ENCODE measurements at places on chromosomes 2 and 18.
A peak's percentile ranks its signal among the peaks of the same experiment; 100 is the strongest.

DNA sequence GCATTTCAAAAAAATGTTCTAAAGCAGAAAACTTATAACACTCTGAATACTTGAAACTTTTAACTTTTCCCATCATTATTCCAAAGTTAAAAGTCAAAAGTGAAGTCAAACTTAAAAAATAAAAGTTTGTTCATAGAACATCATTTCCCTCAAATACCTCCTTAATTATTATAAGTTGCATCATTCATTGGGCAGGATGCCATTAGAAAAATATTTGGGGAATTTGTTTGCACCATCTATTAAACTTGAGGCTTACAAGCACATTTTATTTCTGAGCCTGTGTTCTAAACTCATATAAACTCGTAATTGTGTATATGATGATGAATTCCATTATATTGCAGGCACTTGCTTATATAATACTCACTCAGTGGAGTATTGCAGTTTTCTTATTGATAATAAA, 588.0 kb upstream of the NRXN1 start:
- DNase-seq: no peak

DNA sequence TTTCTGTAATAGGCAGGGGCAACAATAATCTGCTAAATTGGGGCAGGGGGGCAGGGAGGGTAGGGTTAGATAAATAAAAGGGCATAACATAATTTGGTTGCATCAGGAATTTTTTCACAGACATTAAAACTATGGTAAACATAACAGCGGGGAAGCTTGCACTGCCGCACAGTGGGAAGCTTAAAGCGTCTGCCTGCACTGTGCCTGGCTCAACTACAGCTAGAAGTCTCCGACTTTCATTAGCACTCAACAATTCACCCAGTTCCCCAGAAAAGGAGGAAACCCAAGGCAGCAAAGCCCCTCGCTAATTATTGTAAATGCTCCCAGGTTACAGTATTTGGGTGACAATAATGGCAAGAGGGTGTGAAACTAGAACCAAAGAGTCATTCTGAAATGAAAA, 562.9 kb downstream of the ARHGAP15 start:
- DNase-seq: no peak

DNA sequence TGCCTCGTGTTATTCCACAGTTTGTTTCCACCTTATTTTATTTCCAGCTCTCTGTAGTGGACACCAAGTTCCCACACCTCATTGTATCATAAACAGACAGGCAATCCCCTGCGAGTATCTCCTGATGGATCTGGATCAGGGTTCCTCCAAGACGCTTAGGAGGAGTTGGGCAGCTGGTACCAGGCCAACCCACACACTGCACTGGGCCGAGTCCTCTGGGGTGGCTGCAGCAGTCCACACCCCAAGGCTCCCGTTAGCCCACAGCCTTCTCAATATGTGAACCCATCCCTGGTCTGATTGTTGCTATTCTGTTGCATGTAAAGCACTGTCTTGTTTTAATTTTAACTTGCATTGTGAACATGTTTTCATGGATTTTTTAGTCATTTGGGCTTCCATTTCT, 178.8 kb upstream of the RAB6C start:
- no peak for DNase-seq

DNA sequence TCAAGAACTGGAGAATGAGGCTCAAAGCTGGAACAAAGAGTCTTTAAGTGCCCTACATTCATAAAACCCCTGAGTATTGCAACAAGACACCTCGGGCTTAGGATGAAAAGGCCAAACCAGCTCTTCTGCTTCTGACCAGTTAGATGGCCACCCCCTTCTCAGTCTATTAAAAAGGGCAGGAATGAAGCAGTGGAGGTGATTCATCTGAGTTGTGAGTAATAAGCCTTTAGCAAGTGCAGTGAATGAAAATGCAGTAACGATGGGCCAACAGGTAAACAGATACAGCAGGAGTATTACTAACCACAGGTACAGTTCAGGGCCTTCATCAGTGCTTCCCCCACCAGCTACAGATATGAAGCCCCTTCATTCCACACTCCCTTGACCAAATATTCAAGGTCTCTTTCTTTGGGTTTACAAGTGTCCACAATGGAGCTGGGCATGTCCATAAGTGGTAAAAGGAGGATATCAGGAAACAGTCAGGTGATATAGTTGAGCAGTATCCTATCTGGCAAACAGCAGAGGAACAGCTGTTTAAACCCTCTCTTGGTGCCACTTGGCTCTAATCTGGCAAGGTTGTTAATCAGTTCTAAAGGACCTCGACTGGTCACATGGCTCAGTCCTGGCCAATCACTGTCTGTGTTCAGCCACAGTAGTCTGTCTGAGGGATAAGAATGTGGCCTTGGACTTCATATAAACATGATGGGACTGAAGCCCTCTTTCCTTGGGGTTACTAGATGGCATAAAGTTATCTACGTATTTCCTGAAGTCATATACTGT, 17.8 kb downstream of the SERPINB13 start:
- DNase-seq: no peak

GRCh38 chr2:53422979-53423378, 344.6 kb upstream of the CHAC2 start:
- no peak for DNase-seq

DNA sequence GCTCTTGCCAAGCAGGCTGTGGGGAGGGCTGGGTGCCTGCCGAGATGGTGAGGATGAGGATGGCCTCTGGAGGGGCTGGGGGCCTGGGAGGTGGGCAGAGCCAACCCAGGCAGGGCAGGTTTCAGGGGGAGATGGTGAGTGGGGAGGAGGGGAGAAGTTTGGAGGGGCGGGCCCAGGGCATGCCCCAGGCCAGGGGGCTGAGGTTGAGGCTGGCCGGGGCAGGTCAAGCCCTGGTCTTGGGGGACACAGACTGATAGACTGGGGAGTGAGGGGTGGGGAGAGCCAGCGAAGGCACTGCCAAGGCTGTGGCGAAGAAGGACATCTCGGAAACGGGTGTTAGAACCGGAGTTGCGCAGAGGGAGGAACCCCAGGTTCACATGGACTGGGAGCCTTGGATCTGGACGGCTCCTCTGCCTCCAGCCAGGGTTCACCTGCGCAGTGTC, 12.6 kb downstream of the CAPN10 start:
- no peak for DNase-seq

DNA sequence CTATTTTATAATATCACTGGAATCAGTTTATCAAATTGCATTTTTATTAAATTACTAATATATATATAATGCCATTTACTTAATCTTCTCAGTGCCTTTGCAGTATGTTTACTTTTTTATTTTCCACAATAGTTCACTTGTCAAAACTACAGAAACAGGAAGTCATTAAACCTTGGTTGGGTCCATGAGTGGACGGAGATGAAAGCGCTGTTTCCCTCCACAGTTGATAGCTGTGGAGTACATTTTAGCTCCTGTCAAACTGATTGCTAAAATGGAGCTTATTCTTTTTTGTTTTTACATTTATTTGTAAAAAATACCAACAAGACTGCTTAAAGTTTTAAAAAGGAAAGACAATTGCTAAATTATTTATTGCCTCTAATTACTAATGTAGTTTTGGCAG, 19.2 kb downstream of the MFF start:
- DNase-seq: no peak

- DNase-seq: peak; percentile 65
Measured at GRCh38 chr2:25252291-25253152, 84.1 kb upstream of the POMC start.

- DNase-seq: no peak
Measured at GRCh38 chr2:226121046-226121738, 678.4 kb downstream of the IRS1 start.

- DNase-seq: no peak
Measured at GRCh38 chr2:180730976-180731375, 249.4 kb upstream of the UBE2E3 start.

GRCh38 chr2:35741556-35741955, 614.0 kb upstream of the CRIM1 start:
- no peak for DNase-seq

- DNase-seq: no peak
Measured at GRCh38 chr2:236739663-236740062, 170.0 kb downstream of the ACKR3 start.

DNA sequence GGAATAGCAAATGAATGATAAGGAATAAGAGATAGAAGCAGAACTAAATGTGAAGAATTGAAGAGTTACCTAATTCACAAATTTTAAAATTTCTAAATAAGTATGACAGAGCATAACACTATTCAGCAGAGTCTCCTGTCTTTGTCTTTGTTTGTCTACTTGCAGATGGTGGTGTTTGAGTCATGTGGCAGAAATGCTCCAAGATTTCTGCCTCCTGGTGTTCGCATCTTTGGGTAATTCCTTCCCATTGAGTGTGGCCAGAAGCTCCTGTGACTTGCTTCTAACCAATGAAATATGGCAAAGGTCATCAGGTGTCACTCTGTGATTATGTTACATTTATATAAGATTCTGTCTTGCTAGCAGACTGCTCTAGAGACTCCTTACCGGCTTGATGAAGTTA, 45.6 kb upstream of the GALNT3 start:
- DNase-seq: no peak

GRCh38 chr2:128169497-128169896, 78.5 kb downstream of the UGGT1 start:
- no peak for DNase-seq

DNA sequence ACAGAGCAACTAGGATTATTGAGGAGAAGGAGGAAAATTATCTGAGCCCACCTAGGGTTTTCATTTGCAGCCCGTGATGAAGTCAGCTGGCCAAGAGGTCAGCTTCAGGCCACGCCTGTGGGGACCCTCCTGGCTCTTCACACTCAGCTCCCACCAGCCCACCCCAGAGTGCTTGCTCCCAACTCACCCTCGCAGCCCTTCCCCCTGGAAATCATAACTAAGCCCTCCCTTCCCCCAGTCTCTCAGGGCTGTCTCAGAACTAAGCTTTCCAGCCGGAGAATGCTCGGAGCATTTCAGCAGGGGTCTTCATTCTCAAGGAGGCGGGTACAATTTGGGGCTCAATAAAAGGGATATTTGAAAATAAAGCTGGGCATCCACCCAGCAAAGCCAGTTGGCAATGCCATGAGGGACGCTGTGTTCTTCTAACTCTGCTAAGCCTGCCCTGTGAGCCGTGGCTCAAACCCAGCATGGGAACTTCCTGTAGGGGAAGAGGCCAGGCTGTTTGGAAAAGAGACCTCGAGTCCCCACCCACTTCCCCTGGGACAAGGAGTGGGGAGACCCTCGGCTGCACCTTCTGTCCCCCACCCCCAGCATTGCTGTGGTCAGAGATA, 194.9 kb downstream of the CTIF start:
- DNase-seq: no peak

GRCh38 chr2:84991404-84992160, 20.6 kb downstream of the KCMF1 start:
- DNase-seq: no peak

- DNase-seq: no peak
Measured at GRCh38 chr2:65791404-65791975, 359.1 kb upstream of the SPRED2 start.

GRCh38 chr2:98847853-98848252, 88.2 kb downstream of the CRACDL start:
- DNase-seq: no peak

DNA sequence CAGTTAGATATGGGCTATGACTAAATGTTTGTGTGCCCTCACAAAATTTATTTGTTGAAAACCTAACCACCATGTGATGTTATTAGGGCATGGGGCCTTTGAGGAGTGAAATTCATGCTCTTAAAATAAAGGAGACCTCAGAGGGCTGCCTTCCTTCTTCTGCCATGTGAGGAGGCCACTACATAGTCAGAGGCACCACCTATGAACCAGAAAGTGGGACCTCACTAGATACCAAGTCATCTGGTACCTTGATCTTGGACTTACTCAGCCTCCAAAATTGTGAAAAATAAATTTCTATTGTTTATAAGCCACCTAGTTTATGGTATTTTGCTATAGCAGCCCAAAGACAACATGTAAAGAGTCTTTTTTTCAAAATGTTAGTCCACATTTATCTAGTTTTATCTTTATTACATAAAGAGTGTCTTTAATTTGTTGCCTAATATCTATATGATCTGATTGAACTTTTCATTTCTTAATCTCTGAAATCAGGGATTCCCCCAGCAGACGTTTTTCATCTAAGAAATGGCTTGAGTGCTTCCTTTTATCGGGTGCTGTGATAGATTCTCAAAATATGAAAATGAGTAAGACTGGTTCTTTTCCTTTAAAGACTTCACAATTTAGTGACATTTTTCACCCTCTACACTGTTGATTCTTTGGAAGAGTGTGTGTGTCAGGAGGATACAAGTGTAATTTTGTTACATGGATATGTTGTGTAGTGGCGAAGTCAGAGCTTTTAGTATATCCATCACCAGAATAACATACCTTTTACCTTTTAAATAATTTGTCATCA, 34.2 kb downstream of the PMS1 start:
- DNase-seq: no peak

DNA sequence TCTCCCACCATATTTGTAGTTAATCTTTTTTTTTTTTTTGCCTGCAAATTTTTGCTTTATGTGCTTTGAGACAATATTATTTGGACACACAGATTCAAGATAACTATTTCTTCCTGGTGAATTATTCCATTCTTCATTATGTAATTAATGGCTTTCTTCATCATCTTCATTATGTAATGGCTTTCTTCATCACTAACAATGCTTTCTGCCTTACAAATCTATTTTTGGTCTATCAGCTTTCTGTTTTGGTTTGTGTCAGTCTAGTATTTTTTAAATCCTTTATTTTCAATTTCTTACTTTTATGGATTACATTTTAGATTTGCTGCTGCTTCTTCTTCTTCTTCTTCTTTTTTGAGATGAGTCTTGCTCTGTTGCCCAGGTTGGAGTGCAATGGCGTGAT, 60.5 kb downstream of the MSH6 start:
- DNase-seq: no peak

DNA sequence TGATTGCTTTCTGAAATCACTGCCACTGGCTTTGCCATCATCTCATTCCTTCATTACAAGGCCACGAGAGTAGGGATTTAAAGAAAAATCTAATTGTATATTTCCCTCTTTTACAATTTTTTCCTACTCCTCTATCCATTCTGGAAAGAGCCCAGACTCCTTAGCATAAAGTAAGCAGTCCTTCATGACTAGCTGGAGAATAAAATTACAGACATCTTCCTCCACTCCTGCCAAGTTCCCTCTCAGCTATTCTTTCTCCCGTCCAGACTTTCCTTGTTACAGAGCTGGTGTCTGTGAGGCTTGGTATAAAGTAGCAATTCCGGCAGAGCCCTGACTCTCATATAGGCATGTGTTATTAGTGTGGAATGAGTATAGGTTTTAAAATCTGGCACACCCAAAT, 806.8 kb downstream of the PLCL1 start:
- DNase-seq: no peak

- no peak for DNase-seq
Measured at GRCh38 chr18:36717422-36718110, 111.2 kb downstream of the TPGS2 start.

GRCh38 chr18:7663366-7664312, 96.5 kb downstream of the PTPRM start:
- no peak for DNase-seq

- no peak for DNase-seq
Measured at GRCh38 chr2:95374921-95375471, 27.5 kb upstream of the FAHD2A start.

DNA sequence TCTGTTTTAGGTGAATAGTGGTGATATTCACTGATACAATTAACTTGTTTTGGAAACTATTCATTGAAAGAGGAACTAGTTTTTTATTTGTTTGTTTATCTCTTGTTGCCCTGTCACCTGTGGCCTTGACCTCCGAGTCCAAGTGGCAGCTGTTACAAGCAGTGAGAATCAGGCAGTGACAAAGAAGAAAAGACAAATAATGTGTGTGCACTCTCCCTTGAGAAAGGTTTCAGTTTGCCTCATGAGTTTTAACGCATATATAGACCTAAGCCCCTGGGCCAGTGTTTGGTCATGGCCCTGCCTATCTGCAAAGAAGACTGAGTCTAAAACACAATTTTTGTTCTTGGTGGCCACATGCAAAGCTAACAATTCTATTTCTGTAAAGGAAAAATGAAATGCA, 15.3 kb downstream of the KYNU start:
- DNase-seq: no peak

All from CMK (cell line).